ENCODE measurements at places on chromosomes 16 and 17.

- DNase-seq: no peak
Measured at GRCh38 chr16:85584267-85584666, 28.9 kb upstream of the GSE1 start.

GRCh38 chr16:85158743-85159178 is 46.5 kb upstream of the CIBAR2 start:
- DNase-seq: no peak

DNA sequence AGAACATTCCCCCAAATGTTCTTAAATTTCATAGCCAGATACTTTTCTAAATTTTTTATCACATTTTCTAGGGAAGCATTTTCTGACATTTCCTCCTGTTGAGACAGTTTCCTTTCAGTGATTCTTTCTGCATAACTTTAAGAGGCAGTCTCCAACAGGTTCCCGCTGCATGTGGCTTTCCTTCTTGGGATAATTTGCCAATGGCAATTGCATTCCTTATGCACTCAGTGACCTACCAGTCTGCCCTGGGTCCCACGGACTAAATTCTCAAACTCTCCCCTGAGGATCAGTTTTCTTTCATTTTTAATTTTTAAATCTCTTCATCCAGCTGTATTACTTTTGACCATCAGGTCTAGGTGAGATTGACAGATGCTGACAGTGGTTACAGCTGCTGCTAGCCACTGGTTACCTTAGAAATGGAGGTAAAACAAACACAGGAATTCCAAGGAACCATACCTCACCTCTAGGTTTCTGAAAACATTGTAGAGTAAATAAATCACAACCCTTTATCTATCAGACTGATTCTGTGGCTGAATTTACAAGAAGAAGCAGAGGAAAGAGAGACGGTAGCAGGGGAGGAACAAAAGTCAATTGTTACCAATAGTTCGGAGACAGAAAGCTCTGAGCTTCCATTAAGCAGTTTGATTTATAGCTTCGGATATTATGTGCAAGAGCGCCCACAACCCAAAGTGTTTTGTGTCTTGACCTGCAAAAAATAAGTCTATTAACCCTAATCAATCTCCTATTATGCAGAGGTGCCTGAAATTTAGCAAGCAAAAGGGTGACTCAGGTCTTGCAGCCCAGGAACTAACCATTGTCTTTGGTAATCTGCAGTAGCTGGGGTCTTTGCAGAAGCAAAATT is 216.0 kb downstream of the PMP22 start:
- DNase-seq: no peak

- DNase-seq: no peak
Measured at GRCh38 chr16:54142787-54143186, 143.8 kb downstream of the IRX3 start.

DNA sequence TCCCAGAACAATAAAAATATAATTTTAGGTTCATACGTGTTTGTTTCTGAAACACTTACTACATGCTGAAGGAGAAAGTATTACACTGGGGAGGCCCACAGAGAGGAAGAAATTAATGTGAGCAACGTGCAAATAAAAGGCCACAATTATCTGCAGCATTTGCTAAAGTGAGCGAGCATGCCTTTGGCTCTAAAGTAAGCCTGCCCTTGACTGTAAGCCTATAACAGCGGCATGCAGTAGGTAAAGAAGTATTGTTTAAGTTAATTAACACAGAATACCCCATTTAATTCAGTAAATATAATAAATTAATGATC is 13.2 kb upstream of the COTL1 start:
- no peak for DNase-seq

DNA sequence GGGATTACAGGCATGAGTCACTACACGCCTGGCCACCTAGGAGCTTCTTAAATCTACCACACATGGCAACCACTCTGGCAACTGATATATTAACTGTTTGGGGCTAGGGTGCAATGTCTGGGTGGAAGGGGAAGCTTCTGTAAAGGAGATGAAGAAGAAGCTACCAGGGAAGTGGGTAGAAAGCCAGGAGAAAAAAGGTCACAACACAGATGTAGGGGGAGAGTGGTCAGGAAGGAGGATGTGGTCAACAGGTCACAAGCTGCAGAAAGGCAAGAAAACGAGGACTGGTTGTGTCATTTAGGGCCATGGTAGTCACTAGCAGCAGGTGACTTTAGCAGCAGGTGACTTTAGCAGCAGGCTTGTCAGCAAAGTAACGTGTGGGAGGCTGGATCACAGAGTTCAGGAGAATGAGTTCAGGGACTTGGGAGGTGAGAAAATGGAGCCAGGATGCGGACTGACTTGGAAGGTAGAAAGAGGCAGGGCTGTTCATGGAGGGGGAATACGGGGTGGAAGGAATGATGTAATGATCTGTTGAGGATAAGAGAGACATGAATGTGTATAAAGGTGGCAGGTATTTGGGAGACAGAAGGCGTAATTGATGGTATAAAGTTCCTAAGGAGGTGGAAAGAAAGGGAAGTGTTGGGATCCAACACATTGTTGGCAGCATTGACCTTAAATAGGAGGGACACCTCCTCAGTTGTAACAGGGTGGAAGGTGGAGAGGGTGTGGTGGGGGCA is 16.3 kb upstream of the WFIKKN2 start:
- no peak for DNase-seq
